ENCODE measurements at places on chromosomes 1 and 21. TPM values are rescaled to one million over a fixed set of nuclear protein-coding genes. Genes with fewer than 3 reads are reported as not detected.

- no peak for DNase-seq
Observed at GRCh38 chr1:92484472-92485380, 2.0 kb downstream of the GFI1 start.

- no peak for DNase-seq
Observed at GRCh38 chr1:93416183-93416582, 31.7 kb upstream of the FNBP1L start.

DNA sequence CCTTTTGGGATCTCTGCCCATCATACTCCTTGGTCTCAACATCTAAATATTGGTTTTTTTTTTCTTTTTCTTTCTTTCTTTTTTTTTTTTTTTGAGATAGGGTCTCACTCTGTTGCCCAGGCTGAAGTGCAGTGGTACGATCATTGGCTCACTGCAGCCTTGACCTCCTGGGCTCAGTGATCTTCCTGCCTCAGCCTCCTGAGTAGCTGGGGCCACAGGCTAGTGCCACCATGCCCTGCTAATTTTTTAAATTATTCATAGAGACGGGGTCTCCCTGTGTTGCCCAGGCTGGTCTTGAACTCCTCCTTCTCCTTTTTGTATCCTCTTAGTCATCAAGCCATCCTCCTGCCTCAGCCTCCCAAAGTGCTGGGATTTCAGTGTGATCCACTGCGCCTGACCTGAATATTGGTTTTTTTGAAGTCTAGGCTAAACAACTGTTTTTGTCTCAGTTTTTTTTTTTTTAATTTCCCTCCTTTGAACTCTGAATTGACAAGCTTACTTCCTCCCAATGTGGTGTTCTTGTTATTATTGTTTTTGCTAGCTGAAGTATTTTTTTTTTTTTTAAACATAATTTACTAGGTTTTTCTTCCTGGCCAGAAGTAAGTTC lies 30.9 kb downstream of the MAPKAPK2 start:
- no peak for DNase-seq

DNA sequence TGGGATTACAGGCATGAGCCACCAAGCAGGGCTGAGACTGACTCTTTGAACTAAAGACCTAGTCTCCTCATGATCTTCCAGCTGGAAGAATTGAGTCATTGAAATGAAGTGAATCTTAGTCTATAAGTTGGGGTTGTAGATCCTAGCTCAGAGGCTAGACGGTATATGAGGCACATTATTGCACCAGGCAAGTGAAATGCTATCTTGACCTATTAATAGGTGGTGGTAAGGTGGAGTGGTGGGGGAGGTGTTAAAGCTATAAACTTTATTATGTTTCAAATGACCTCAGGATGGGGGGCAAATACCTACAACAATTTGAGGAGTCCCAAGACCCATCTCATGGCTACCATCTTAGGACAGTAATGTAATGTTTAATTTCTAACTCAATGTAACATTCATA lies 36.8 kb upstream of the SLC16A1 start:
- no peak for DNase-seq

- DNase-seq, result no peak
Observed at GRCh38 chr1:2199042-2199810, 4.7 kb upstream of the FAAP20 start.

GRCh38 chr1:171286032-171286705 lies 27.8 kb upstream of the FMO4 start:
- DNase-seq, result peak; percentile 16

- DNase-seq, result no peak
Observed at GRCh38 chr1:150362721-150363425, 1.1 kb upstream of the RPRD2 start.

- DNase-seq, result no peak
Observed at GRCh38 chr1:51842261-51842660, 36.3 kb downstream of the NRDC start.

GRCh38 chr1:171948511-171948910 lies 107.2 kb downstream of the DNM3 start:
- DNase-seq, result no peak

DNA sequence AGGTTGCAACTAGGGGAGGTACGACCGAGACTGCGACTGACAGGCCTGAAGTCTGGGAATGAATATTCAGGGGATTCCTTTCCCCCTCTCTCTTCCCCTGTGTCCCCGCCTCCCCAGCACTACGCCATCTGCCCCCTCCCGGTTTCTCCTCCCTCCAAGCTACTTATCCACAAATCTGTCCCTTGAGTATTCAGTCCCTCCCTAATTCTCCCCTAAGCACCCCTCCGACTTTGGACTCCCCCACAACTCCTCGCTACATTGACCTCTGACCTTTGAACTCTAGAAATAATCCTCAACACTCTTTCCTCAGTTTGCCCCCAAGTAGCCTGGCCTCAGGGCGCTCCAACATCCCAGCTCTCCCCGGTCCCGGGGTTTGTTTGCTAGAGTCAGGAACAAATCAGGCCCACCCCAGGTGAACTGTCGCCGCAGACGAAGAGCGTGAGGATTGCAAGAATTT lies 393 bp downstream of the LYSMD1 start:
- no peak for DNase-seq

- DNase-seq, result no peak
Observed at GRCh38 chr1:248844526-248844925, 6.5 kb downstream of the ZNF672 start.

Gene OVAAL
- not detected for total RNA-seq

Gene TNFRSF1B
- total RNA-seq, result 0.27 TPM

All from kidney epithelial cell (primary cell).